ENCODE measurements at places on chromosomes 12 and 14.

DNA sequence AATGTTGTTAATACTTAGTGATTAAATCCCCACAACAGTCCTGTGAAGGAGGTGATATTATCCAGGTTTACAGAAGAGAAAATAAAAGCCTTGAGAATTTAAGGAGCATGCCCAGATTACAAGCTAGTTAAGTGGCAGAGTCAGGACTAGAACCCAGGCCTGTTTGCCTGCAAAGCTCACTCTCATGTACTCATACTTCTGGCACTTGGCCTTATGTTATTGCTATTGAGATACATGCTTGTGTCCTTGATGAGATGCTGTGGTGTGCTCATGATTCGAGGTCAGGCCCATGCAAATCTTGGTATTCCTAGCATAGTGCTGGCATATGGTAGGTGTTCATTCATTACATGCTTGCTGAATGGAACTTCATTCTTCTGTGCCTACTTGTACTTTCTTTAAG, 7.6 kb upstream of the EID3 start:
- DNase-seq: no peak

DNA sequence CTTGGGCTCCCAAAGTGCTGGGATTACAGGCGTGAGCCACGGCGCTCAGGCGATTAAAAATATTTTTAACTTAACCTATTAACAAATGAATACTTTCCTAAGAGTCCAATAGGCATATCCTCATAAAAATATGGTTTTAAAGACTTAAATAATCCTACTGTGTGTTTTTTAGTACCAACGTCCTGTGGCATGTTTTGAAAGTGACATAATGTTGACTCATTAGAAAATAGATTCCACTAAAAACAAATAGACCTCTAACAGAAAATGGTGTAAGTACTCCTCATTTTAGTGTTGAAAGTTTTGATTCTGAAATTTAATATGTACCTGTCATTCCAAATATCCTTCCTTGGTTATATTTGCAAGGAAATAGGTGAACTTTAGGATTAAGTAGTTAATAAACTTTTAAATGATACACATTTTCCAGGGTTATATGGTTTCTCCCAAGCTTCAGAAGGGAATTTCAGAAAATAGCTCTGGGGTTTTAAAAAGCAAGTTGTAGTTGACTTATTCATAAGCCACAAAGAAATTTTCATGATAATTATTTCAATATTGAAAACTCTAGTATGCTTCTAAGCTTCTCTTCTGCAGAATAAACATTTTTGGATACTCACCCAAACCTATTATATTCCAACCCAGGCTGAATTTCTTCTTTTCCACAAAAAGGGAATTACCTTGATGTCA, 12.1 kb upstream of the LUM start:
- DNase-seq: no peak

DNA sequence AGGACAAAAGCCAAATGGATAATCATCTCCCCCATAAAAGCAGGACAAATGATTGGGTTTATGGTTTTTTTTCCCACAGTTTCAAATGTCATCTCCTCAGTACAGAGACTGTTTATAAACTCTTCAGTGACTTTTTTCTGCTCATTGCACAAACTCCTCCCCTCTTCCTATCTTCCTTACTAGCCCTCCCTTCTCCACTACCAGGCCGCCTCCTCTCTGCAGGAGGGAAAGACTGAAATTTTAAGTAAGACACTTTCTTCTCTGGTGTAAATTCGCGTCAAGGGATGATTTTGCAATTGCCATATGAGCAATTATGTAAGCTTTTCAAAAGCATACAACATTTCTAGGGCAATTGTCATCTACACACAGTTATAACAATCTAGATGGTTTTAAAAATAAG, 37.0 kb downstream of the BTG1 start:
- no peak for DNase-seq

- no peak for DNase-seq
These were observed 13.0 kb upstream of the LRRC23 start for GRCh38 chr12:6891646-6892001.

Measured in activated naive CD4-positive, alpha-beta T cell (primary cell).